ENCODE measurements at places on chromosomes 11 and 22.
A peak's percentile ranks its signal among the peaks of the same experiment; 100 is the strongest.

DNA sequence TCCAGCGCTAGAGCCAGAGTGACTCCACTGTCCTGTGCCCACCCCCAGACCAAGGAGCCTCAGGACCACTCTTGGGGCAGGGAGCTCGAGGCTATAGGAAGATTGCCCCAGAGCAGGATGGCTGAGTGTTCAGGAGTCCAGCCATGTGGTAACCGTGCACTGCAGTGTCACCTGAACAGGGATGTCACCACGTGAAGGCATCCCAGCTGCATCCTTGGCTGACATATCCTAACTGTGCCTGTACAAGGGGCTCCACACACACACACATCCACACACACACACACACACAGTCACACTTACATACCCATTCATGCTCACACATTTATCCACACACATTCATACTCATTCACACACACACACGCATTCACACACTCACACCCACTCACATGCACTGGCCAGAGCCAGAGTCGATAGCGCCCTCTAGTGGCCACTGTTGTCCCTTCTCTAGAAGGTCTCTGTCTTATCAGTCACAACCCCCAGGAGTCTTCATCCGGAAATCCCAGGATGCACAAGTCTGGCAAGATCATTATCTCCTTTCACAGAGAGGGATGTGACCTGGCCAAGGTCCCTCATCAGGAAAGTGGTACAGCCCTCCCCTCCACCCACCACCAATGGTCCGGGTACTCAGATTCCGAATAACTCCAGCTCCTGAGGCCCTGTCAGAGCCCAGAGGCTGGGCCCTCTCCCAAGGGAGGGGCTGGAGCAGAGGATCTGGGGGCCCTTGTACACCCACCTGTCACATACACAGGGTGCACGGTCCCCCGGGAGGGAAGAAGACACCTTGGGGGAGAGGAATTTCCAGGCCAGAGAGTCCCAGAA, 55.1 kb downstream of the IGLL5 start:
- DNase-seq: peak; percentile 44

DNA sequence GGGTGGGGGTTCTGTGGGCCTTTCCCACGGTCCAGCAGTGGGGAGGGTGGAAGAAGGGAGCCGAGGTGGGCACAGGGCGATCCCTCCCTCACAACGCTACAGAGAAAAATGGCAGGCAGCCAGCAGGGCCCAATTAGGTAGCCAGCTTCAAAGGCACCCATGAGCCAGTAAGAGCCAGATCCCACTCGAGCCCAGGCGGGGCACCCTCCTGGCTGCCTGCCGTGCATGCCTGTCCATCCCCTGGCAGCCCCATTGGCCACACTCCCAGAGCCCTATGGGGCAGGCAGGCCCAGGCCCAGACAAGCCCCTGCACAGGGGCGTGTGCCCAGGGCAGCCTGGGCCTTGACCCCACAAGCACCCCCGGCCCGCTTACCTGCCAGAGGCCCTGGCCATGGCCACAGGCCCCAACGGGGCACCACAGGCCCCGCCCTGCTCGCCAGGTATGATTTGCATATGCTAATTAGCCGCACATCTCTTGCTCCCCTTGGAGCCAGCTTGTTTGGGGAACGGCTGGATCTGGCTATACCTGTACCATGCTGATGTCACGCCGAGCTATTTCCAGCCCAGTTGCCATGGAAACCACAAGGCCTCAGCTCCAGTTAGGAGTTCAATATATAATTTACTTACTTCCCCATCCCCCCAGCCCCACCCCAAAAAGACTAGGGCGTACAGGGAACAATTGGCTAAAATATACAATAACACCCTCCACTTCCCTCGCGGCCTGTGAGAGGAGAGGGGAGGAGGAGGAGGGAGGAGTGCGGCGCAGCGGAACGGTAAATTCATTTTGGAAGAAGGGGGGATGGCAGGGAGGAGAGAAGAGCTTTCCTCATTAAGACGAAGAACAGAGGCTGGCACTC, 47.5 kb upstream of the TCF20 start:
- no peak for DNase-seq

- peak; percentile 24 for DNase-seq
Observed at GRCh38 chr11:73350908-73351636, 25.1 kb upstream of the RELT start.

DNA sequence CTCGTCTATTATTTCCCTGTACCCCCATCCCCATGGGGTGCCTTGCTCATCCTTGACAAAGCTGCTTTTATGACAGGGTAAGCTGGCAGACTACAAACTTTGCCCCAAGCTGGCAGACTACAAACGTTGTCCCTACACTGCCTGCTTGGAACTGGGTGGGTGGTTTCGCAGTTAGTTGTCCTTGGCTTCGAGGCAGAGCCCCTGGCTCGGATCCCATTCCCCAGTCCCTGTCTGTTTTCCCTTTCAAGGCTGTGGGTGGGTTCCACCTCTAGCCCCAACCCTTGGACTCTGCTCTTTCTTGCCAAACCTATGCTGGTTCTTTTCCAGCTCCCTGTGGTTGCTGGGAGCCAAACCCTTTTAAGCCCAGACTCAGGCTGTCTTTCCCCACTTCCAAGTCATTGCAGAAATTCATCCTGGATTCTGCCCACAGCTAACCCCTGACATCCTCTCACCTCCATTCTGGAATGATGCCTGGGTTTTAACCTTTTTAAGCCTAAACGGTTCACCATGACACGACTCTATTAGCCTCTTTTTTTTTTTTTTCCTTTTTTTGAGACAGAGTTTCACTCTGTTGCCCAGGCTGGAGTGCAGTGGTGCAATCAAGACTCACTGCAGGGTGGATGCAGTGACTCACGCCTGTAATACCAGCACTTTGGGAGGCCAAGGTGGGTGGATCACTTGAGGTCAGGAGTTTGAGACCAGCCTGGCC, 9.2 kb upstream of the RBM14 start:
- DNase-seq: no peak

GRCh38 chr11:60221181-60221580, 21.8 kb downstream of the MS4A4E start:
- no peak for DNase-seq

GRCh38 chr11:131118247-131118646, 202.0 kb upstream of the SNX19 start:
- no peak for DNase-seq

GRCh38 chr11:76237914-76238313, 31.6 kb upstream of the WNT11 start:
- no peak for DNase-seq

DNA sequence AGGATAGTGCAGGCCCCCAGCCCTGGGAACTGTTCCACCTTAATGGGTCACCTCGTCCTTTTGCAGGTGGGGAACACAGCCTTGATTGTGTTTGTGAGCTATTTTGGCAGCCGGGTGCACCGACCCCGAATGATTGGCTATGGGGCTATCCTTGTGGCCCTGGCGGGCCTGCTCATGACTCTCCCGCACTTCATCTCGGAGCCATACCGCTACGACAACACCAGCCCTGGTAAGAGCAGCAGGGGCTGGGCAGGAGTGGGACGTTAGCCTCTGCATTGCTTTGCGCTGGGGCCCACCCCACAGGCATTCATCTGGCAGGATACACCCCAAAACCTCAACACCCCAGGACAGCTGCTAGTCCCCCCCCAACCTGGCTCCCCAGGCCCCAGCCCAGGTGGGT, 14.8 kb downstream of the SLCO2B1 start:
- DNase-seq: no peak

DNA sequence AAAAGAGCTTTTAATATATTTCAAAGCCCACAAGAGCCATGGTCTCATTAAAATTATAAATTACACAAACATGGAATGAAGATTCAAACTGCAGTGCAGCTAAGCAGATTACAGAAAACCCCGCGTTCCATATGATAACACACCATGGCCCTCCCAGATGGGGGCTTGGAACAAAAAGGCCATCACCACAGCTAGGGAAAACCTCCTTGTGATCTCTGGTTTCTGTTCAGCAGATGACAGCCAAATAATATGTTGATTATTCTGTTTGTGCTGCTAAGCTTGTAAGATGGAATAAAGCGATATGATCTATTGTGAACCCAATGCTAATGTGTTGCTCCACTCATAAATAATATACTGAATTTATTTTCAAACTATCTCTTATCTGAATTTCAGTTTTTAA, 28.5 kb downstream of the IMMP1L start:
- no peak for DNase-seq

DNA sequence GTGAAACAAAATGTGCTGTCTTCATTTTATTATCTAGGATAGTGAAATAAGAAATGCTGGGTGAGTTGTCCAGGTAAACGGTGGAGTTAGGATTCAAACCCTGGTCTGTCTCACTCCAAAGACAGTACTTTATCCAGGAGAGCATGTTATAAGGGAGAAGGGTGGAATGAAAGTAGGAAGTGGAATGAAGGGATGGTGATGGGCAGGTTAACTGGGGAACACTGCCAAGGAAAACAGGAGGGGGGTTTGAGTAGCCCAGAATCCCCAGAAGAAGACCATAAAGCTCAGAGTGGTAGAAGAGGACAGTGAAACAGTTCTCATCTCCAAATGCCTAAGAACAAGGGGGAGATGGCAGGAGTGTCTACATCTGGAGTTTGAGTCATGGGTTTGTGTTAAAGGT, 169.0 kb downstream of the BARX2 start:
- DNase-seq: no peak

DNA sequence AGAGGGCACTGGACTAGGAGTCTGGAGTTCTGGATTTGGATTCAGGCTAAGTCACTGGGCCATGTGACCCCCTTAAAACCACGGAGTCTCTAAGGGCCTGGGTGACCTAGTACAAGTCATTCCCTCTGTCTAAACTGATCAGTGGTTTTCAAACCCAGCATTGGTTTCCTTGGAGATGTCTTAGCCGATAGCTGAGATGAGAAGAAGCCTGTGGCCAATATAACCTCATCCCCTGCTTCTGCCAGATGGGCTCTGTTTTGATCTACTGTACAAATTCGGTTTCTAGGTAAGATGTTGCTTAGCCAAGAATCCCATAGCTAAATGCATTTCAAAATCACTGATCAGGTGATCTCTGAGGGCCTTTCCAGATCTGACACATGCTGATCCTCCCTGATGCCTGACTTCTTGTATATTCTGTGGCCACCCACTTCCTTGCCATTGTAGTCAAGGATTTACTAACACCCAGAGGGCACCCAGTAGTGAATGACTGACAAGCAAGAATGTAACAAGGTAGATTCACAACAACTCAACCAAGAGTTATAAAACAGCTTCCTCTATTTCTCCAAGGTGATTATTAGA, 53.1 kb downstream of the GALNT18 start:
- no peak for DNase-seq

DNA sequence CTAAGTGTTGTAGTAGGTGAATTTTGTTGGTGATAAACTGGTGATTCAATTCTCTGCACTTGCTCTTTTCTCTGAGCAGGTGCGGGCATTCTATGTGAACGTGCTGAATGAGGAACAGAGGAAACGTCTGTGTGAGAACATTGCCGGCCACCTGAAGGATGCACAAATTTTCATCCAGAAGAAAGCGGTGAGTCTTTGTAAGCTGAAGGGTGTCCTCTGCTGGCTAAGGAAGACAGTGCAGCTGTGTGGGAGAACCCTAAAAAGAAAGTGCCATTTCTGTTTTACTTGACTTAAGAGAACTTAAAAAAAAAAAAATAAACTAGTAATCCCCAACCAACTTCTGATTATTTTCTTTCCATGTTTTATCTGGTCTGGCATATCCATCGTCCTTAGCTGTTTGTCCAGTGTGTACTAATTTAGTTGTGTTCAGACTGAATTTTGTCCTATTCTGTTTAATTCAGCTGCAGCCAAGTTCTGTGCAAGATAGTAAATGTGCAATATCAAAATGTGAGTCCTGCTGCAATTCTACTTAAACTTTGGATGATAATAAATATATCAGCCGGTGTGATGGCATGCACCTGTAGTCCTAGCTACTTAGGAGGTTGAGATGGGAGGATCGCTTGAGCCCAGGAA, 29.6 kb downstream of the CAT start:
- no peak for DNase-seq

- no peak for DNase-seq
Observed at GRCh38 chr11:112584672-112585071, 324.0 kb upstream of the PLET1 start.

DNA sequence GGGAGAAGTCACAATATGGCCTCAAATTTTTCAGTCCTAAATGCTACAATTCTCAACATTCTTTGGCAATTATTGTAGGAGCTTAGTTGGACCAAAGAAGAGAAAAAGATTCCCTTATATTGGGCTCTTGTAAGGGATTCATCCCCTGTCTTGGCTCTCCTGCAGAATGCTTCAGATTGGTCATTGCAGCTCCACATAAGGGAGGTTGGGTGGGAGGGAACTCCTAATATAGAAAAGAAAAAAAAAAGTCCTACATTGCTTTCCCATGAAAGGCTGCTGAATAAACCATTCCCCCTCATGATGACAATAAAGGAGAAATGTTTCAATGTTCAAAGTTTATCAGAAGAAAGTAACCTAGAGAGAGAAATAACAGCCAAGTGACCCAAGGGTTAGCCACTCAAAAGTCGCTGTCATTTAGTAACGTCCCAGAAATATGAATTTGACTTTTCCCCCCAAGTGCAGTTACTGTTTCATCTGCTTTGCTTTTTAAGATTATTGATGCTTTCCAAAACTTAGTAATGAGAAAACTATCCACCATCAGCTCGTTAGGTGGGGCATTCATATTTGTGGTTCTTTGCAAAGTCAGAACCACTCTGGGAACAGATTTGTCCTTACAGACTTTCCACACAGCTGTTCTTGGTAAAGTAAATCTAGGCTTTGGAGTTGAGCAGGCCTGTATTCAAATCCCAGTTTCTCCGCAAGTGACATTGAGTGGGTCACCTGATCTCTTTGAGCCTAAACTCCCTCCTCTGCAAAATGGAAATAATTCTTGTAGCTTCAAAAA, 5.0 kb upstream of the SLC1A2 start:
- no peak for DNase-seq

GRCh38 chr22:35154937-35155387, 89.0 kb downstream of the ISX start:
- DNase-seq: no peak

- DNase-seq: no peak
Observed at GRCh38 chr11:45538939-45539338, 126.5 kb downstream of the CHST1 start.
